ENCODE measurements at places on chromosomes 2 and 18.
A peak's percentile ranks its signal among the peaks of the same experiment; 100 is the strongest.

DNA sequence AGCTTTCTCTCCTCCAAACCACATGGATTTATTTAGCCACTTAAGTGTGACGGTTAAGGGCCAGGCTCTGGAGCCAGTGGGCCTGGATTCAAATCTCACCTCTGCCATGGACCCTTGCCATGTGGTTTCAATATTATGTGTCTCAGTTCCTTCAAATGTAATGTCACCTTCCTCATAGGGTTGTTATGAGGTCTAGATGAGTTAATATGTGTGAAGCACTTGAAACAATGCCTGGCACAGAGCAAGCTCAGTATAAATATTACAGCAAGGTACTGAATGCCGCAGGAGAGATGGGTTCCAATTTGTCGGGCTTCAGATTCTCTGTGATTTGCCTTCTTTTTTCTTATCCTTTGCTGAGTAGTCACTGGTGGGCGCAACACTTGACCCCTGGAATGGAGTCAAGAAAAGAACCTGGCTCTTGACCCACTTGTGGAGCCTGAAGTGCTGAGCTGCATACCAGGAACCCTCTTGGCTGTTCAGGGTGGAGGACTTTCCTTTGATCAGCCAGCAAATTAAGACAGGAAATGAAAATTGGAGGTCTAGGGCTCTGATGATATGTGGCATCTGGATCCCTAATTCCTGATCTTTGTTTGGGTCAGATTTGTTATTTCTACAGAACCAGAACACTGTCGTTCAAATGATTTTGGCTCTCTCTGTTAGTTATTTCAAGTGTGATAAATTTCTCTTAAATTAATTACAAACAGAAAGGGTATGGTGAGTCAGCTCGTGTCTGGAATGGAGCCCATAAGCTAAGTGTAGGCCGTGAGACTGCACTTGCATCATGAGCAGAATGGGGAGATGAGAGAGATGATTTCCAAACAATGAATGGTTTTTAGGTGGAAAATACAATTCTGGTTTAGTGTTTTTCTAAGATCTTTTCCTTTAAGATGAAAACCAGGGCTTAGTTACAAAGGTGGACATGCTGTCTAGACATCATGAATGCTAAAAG lies 293.0 kb downstream of the KCNS3 start:
- no peak for DNase-seq

- DNase-seq: no peak
Observed at GRCh38 chr2:17363846-17364245, 154.4 kb downstream of the RAD51AP2 start.

GRCh38 chr2:98663511-98664090 lies 55.2 kb downstream of the UNC50 start:
- DNase-seq: no peak

DNA sequence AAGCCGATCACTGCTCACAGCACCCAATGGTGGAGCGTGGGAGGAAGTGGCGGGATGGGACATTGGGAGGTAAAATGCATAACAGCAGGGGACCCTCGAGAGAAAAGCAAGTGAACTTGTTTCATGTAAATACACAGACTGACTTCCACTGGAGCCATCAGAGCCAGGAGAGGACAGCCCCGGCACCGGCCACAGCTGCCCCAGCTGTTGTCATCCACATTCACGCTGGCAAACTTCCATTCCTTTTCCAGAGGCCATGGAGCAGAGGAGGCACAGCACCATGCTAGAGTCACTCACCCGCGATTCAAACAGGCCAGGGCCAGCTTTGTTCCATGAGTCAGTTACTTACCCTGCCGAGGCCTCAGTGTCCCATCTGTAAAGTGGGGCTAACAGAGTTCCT lies 610.9 kb upstream of the SALL3 start:
- no peak for DNase-seq

GRCh38 chr2:62928015-62928414 lies 122.6 kb upstream of the OTX1 start:
- no peak for DNase-seq

DNA sequence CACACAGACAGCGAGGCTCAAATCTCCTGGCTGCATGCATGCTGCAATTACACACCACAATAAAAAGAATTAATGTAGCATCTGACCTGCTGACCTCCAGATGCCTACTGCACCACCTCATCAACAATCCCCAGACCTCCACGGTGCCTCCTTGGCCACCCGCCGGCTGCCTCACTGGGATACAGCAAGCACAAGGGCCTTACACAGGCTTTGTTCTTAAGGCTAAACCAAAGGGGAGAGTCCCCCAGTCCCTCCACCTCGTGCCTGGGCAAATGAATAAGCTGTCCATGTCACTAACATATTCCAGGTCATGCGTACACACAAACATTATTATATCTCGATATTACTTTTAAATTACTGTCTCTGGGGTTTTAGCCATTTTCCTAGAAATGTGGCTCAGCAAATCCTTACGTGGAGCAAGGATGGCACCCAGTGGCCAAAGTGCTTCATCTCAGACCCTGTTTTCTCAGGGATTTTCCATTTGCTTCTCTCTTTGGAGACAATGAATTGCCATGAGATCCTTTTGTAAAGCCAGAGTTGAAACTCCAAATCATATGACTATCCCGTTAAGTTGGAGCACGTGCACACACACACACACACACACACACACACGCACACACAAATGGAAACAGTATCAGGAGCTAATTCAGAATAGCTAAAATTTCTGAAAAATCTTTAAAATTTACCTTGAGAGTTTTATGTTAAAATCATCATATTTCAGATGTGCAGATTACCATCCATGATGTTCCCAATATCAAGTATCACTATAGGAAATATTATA lies 313.8 kb downstream of the PDE11A start:
- DNase-seq: no peak

- DNase-seq: no peak
Observed at GRCh38 chr18:78497641-78498040, 482.0 kb upstream of the SALL3 start.

DNA sequence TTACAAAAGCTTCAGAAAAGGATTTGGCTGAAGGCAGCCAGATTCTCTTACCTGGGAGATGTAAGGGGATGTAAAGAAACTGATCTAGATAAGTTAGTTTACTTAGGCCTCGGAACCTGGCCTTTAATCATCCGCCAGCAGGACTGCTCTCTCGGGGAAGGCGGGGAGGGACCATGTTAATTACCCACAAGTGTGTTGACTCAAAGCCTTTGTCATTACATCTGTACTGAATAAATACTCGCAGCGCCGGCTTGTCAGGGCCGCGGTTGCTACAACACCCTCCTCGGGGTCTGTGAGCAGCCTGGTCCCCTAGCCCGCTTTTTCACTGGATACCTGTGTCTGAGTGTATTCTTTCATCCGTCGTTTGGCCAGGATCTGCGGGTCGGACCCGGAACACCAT lies 6.7 kb downstream of the CHMP3 start:
- DNase-seq: no peak

DNA sequence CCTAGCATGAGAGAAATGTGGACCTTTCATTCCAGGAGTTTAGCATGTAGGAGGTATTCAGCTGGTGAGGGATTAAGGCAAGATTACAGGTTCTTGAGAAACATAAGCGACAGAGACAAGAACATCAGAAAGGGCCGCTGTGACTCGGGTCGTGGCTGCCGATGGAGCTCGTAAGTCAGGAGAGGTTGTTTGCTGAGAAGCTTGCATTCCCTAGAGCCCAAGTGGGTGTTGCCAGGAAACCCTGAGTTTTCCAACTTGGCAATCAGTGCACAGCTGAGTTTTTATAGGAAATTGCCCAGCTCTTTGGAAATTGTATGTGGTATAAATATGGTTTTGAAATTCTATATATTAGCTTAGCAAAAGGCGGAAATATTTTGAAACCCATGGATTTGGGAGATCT lies 46.4 kb upstream of the CYP1B1 start:
- DNase-seq: no peak

DNA sequence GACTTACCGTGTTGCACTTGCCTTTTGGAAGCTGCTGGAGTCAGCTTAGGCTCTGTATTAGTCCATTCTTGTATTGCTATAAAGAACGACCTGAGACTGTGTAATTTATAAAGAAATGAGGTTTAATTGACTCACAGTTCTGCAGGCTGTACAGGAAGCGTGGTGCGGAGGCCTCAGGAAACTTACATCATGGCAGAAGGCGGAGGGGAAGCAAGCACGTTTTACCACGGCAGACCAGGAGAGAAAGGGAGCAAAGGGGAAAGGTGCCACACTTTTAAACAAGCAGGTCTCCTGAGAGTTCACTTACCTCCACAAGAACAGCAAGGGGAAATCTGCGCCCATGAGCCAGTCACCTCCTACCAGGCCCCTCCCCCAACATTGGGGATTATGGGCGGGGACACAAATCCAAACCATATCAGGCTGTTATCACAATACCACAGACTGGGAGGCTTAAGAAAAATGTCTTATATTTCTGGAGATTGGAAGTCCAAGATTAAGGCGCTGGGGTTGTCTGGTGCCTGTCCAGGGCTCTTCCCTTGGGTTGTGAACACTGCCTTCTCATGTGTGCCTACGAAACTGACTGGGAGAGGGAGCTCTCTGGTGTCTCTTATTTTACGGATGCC lies 3.6 kb upstream of the D2HGDH start:
- no peak for DNase-seq

DNA sequence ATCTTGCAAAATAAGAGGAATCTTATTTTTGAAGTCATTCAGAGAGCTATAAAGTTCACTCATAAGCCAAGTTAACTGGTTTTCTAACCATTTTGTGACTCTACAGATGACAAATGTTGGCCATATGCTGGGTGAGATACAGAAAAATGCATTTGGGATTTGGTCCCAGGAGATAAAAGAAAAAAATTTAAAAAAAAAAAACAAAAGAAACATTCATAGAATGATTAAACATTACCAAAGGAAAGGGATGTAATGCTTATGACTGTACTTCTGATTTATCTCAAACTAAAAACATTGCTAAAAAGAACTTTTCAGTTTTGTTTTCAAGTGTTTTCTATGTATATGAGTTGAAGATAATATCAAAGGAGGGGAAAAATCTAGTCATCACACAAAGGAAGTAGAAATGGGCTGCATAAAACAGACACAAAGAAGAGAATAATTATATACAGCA lies 43.1 kb downstream of the PELI1 start:
- DNase-seq: no peak

DNA sequence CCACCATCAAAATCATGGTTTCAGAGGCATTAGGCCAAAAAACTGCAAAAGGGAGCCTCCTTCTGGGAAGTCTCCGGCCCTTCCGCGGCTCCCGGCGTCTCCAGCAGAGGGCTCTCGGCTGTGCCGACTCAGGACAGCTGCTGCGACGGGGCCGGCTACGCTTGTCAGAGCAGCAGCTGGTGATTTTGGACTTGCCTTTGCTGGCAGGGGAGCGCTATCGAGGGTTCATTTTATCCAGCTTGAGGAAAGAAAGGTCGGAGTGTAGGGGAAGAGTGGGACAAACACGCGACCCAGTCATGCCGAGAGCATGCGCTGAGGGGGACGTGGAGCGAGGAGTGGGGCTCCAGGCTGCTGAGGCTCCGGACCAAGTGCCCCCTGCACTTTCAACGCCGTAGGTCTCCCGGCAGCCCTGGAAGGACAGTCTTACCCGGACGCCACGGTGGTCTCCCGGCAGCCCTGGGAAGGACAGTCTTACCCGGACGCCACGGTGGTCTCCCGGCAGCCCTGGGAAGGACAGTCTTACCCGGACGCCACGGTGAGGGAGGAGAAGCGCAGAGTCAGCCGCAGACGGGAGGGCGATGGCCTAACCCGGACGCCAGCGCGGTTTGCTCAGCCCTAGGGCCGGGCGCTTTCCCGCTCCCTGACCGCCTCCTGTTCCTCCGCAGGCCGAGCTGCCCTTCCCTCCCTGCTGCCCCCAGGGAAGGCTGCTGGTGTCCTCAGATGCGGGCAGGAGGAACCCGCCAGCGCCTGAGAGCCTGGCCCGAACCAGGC lies 21.7 kb downstream of the DDX18 start:
- peak; percentile 75 for DNase-seq

GRCh38 chr18:64409511-64409910 lies 260.6 kb upstream of the LINC00305 start:
- no peak for DNase-seq

- DNase-seq: no peak
Observed at GRCh38 chr18:43276491-43276890, 799 bp downstream of the SYT4 start.

DNA sequence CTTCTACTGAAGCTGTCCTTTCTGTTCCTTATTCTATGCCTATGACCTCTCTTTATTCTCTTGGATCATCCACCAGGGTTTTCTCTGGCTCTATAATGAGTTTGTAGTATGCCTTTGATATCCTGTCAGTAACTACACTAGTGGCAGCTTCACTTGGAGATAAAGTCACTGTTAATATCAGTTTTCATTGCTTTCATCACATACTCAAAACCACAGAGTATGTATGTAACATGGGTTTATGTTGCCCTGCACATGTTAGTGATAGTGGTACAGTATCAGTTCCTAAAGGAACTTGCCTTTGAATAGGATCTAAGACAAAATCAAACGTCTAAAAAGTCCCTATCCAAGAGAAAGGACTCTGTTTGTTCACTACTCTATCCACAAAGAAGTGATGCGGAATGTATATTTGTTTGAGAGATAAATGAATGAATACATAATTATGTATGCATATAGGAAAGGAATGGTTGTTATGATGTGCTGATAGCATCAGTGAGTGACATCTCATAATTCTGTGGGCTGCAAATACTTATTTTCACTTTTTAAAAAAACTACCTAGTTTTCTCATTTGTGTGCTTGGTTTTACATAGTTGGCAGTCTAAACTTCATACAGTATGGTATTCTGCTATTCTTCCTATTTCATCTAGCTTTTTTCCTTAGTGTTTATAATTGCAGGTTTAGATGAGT lies 45.1 kb downstream of the TET3 start:
- no peak for DNase-seq

GRCh38 chr18:76923485-76924085 lies 101.2 kb downstream of the ZNF236 start:
- peak; percentile 20 for DNase-seq

- DNase-seq: no peak
Observed at GRCh38 chr2:160498137-160498536, 4.5 kb upstream of the RBMS1 start.

GRCh38 chr2:72278046-72278445 lies 130.4 kb upstream of the CYP26B1 start:
- DNase-seq: no peak

DNA sequence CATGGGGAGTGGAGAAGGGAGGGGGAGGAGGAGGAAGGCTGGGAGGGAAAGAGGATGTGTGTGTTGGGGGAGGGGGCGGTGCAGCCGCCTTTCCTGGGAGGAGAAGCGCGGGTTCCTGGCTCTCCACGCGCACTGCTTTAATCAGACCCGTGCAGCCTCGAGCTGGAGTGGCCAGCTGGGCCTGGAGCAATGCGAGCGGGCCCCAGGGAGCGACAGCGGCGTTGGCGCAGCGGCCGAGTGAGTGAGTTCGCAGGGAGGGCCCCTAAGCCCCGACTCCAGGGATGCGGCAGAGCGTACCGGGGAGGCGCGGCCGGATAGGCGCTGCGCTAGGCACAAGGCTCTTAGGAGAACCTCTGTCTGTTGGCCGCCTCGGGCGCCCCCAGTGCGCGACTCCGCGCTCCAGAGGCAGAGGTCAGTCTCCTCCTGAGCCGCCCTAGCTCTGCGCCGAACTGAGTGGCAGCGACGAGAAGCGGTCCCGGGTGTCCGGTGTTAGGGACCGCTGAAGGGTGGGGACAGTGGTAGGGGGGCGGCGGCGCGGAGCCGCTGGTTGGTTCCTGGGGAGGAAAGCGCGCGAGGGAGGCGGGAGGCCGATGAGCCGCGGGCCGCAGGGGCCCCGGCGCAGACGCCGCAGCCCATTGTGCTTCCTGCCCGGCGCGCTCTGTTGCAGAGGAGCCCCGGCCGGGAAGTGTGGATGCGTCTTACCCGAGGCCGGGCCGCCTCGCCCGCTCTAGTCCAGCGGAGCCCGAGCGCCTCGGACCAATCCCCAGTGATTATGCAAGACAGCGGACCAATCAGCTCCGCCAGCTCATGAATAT lies 455 bp upstream of the DLX1 start:
- peak; percentile 95 for DNase-seq

GRCh38 chr2:235472443-235472842 lies 21.4 kb upstream of the AGAP1 start:
- DNase-seq: no peak

GRCh38 chr18:12376034-12376753 lies 833 bp downstream of the AFG3L2 start:
- DNase-seq: no peak

All from HuH-7.5 (cell line).